Hematopoietic multipotent progenitor cell (in vitro differentiated cells): ENCODE measurements at places on chromosomes 3 and 15. TPM values are rescaled to one million over a fixed set of nuclear protein-coding genes. Genes with fewer than 3 reads are reported as not detected.

DNA sequence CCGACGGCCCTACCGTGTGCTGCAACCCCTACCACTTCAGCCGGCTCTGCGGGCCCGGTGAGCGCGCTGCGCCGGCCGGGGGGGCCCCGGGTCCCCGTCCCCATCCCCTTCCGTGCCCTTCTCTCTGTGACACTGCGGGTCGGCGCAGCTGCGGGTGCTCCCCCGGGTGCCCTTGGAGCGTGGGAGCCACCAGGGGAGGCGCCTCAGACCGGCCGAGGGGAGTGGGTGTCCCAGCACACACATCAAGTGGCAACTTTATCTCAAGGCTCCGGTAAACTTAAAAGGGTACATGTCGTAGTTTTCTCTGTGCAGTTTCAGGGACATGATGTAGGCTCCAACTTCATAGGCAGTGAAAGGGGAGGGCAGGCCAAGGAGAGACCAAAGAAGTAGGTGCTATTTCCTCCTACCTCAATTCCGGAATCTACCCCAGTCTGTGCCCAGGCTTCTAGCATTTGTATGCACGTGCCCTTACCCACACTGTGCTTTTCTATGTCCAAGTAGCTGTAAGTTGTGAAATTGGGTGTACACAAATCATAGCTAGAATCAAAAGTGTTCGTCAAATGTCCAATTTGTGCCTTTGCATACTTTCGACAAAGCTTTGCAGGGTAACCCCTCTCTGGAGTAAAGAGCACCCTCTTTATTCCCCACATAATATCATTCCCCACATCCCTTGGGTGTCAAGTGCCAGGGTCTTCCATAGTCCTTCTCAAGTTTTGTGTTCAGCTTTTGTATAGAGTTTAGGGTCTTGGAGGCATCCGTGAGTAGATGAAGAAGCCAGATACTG is 2.2 kb downstream of the SMAD6 start:
- DNase-seq: no peak

The GABRR3 gene
- not detected for total RNA-seq

- DNase-seq: peak; percentile 11
Observed at GRCh38 chr3:181718987-181719911, 7.5 kb downstream of the SOX2 start.

GRCh38 chr3:103085465-103085864 is 650.6 kb downstream of the ZPLD1 start:
- DNase-seq: no peak

DNA sequence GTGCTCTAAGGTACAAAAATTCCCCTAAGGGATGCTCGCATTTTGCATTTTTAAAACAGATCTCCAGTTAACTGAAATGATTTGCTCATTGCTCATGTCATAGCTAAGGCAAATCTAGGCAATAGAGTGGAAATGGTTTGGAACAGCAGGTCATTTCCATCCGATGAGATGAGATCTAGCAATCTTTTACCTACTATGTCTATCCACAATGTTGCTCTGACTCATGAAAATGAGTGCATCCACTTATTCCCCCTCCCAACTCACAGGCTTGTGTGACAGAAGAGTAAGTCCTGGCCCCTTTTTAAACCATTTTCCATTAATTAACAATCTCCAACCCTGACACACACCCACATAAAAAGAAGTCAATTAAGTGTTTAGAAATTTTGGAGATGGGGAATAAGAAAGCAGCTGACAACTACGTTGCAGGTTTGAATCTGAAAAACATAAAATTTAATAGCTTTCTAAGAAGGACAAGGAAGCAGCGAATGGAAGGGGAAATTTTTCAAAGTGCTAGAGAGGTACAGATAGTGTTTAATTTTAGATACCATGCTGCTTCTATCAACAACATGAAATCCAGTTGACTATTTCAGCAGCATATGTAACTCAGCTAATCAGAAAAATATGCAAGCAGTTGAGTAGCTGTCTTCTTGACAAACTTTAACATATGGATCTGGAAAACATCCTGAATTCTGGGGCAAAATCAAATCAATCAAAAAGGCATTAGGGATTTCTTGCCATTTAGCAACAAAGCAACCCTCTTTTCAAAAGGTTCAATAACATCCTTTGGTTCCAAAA is 112.0 kb downstream of the TMCO5A start:
- no peak for DNase-seq

DNA sequence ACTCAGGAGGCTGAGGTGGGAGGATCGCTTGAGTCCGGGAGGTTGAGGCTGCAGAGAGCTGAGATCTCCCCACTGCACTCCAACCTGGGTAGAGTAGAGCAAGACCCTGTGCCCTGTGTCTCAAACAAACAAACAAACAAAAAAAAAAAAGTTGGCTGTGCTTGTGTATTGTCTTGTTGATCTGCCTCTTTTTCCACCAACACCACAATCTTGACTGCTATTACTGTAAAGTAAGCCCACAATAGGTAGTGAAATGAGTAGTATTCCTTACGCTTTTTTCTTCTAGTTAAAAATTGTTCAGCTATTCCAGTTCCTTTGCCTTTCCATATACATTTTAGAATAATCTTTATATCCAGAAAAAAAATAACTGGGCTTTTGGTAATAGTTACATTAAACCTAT is 35.5 kb downstream of the PTH1R start:
- no peak for DNase-seq

The CCNDBP1 gene
- total RNA-seq: 153 TPM

DNA sequence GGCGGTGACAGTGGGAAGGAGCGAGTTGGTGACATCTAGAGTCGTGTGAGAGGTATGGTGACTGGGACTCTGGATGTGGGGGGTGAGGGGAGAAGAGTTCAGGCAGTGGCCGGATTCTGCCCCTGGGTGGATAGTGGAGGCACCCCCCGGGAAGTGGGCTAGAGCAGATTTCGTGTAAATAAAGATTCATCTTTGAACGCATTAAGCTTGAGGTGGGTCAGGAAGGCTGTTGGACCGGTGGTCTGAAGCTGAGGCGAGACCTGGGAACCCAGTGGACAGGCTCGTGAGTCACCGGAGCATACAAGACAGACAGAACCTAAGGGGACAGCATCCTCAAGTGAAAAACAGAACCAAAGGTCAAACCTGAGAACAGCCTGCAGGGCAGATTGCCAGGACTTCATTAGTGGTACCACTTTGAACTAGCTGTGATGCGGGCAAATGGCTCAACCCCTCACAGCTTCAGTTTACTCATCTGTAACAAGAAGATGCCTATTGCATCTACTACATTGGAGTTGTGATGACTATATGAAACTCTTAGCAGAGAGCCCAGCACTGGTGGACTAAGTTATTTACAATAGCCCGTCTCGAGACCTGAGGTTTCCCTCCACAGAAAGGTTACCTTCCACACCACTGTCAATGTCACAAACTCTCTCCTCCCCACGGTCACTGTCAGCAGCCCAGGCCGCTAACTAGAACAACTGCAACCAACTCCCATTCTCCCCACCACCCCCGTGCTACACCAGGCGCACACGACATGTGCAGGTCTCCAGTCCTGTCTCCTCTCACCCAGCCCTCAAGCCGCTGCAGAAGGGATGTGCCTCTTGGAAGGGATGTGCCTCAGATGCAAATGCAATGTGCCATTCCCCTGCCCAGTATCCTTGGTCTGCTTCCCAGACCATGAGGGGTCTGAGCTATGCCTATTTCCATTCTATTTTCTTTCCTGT is 901 bp upstream of the CLN6 start:
- DNase-seq: peak; percentile 29

GRCh38 chr15:66789029-66790025 is 87.3 kb downstream of the SMAD6 start:
- no peak for DNase-seq

- DNase-seq: no peak
Observed at GRCh38 chr3:155548195-155548594, 196.7 kb downstream of the PLCH1 start.

GRCh38 chr3:65734792-65735191 is 303.9 kb downstream of the MAGI1 start:
- DNase-seq: no peak

DNA sequence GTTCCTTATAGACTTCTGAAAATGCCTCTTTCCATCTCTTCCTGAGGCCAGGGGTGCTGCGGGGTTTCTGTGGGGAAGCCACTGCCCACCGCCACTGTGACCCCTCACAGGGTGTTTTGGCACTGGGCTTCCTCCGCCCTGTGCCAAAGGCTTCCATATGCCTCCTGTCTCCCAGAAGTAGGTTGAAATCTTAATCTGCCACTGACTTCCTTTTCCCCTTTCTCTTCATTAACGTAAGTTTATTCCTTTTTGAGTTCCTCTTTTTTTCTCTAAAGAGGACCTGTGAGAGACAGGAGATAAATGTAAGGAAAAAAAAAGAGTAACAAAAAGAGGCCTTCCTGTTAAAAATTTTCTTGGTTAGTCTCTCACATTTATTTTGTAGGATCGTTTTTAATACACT is 220.5 kb downstream of the CTNNB1 start:
- peak; percentile 25 for DNase-seq

- DNase-seq: no peak
Observed at GRCh38 chr3:53324105-53324504, 23.2 kb downstream of the DCP1A start.

GRCh38 chr15:67241132-67241855 is 13.2 kb downstream of the AAGAB start:
- DNase-seq: no peak

- no peak for DNase-seq
Observed at GRCh38 chr15:65344914-65345275, 32.9 kb downstream of the IGDCC3 start.

GRCh38 chr15:85417276-85417675 is 36.9 kb downstream of the AKAP13 start:
- DNase-seq: no peak

DNA sequence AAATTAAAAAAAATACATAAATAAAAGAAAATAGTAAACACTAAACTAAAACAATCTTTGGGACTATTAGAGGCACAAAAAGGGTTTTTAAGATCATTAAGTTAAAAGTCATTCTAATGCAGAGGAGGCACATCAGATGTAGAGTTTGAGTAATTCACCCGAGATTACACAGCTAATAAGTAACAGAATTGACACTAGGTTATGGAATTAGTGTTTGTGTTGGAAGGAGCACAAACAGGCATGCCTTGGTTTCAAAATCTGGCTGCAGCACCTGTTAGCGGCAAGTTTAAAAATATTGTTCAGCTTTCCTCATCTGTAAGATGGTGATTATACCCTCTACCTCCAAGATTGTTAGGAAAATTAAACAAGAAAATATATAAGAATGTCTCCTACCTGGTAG is 39.0 kb downstream of the RASA2 start:
- no peak for DNase-seq

The REC114 gene
- not detected for total RNA-seq

DNA sequence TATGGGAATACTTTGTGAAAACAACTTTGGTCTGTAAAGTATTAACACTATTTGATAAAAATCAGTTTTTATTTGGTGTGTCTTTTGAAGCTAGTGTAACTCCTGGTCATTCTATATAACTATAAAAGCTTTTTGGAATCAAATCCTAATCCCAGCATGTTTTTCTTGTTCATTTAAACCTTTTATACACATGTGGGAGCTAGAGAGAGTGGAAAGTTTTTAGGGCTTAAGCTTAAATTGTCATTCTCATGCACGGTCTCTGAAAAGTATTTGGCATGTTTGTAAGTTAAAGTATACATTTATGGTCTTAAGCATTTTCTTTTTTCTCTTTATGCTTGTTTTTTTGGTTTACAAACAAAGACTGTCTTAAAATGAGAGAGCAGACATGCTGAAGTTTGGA is 83.4 kb upstream of the RARB start:
- no peak for DNase-seq
